ENCODE measurements at places on chromosomes 6 and 20. TPM values are rescaled to one million over a fixed set of nuclear protein-coding genes. Genes with fewer than 3 reads are reported as not detected.

SCRT2 gene
- not detected for polyA plus RNA-seq

C20orf204 gene
- polyA plus RNA-seq: 2.2 TPM

NMBR gene
- polyA plus RNA-seq: 0.16 TPM

HLA-DQB1 gene
- not detected for polyA plus RNA-seq

SUMO4 gene
- polyA plus RNA-seq: not detected

RSPO3 gene
- 26.4 TPM for polyA plus RNA-seq

CCN2 gene
- 17.1 TPM for polyA plus RNA-seq

TREM2 gene
- polyA plus RNA-seq: 0.37 TPM

PREX1 gene
- polyA plus RNA-seq: 19.9 TPM

COL9A1 gene
- polyA plus RNA-seq: 4.7 TPM

PACRG gene
- 2.8 TPM for polyA plus RNA-seq

DNA sequence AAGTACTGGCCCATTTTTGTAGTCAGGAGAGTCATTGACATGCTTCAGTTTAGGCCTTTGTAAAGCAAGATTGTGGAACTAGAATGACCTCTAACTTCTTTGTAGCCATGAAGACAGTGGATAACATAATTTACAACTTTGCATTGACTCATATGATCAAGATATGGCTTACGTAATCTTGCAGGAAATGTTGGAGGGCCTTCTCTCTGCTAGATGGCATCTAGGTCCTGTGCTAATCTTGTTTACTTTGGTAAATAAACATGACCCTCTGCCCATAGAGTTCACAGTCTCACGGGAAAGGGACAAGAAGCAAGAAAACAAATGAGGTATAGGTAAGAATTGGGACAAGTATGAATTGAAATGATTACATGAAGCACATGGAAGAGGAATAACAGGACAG is 355.2 kb upstream of the ARID1B start:
- no peak for DNase-seq

GRCh38 chr20:818001-818664 is 15.4 kb upstream of the FAM110A start:
- DNase-seq: no peak

GRCh38 chr6:43858161-43859153 is 88.4 kb downstream of the VEGFA start:
- no peak for DNase-seq

GRCh38 chr6:130412556-130413290 is 46.9 kb downstream of the TMEM200A start:
- no peak for DNase-seq

DNA sequence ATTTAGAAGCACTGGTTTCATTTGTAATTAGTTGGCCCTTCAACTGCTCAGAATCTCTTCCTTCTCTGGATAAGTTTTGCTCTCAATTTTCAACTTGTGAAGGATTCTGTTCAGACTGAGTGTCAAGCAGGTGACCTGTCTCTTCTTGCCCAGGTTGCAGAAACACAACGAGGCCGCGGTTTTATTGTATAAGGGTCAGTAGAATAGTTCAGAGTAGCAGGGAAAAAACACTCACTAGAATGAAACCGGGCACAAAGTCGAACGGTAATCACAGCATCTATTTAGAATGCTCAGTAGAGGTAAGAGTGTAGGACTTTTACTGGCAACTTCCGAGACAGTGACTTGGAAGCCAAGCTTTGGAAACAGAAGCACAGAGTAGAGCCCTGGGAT is 17.9 kb upstream of the GFOD1 start:
- DNase-seq: no peak

DNA sequence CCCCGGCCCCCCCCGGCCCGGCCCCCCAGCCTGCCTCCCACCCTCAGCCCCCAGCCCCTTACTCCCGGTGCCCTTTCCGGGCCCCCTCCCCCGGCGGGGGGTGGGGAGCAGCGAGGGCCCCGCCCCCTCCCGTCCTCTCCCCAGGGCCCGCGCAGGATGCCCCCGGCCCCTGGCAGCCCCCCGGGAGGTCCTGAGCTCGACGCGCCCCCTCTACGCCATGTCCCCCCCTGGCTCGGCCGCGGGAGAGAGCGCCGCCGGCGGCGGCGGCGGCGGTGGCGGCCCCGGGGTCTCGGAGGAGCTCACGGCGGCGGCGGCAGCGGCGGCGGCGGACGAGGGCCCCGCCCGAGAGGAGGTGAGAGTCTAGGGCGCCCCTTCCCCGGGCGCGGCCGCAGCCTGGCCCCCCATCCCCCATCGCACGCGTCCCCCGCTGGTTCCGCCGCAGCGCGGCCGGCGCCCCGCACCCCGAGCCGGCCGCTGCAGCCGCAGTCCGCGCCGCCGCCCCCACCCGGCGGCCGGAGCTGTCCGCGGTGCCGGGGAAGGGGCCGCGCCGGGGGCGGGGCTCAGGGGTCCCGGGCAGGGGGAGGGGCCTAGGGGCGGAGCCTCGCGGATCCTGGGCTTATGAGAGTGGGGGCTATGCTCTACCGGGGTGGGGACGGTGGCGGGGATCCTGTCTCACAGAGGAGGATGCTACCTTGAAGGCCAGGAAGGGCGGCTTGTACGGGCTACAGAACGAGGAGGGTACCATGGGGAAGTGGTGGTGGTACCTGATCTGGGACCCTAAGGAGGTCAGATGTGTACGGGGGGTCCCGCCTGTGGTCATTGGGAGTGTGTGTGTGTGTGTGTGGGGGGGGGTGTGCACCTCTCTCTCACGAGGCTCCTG is 516 bp downstream of the TMEM151B start:
- no peak for DNase-seq

GRCh38 chr6:38021029-38021428 is 201.5 kb downstream of the ZFAND3 start:
- no peak for DNase-seq

DNA sequence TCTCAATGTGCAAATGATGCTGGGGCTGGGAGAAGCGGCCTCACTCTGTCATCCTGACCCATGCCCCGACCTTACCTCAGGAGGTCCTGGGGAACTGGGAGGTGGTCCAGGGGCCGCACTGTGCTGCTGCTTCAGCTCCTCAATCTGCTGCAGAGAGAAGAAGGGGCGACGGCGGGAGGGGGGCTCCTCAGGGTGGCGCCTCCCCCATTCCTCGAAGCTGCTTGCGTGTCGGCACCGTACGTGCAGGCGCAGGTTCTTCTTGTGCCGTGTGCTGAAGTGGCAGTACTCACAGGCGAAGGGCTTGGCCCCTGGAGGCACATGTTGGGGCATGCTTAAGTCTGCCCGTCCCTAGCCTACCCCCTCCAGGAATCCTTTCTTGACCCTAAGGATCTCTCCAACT is 12.9 kb downstream of the ZNF335 start:
- no peak for DNase-seq

- DNase-seq: no peak
These were observed 588 bp upstream of the NCOA3 start for GRCh38 chr20:47501116-47501481.

- no peak for DNase-seq
These were observed 2.5 kb upstream of the FYN start for GRCh38 chr6:111875741-111876140.

DNA sequence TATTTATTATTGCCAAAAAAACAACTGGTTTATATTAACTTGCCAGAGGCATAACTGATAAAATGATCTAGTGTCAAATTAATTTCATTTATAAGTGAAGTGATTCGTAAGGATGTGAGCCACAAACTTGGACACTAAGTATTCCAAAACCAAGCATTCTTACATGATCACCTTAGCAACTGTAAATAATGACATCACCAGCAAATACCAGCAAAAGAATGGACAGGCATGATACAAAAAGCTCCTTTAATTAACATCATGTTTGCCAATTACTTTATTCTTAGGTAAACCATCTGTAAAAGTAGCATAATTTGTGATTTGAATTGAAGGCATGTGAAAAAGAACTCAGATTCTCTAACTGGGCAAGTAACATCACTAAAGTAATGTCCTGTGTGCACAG is 17.2 kb upstream of the FNDC1 start:
- no peak for DNase-seq

- no peak for DNase-seq
These were observed 41.3 kb upstream of the PLCB4 start for GRCh38 chr20:9027626-9028025.

DNA sequence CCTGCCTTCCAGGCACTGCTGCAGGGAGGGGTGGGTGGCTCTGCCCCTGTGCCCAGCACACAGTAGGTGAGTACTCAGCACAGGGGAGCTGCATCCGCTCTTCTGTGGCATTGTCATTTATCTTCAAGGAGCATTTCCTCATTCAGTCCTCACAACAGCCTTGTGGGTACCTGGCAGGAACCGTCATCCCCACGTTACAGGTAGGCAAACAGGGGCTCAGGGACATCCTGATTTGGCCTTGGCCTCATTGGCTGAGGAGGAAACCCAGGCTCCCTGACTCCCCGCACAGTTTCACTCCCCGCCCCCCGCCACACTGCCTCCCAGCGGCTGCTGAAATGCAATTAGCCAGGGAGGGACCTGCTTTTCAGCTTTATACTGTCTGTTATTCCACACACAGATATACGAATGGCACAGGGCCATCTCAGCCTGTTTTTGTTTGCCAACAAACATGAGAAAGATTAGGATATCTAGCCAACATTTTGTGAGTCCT is 24.2 kb upstream of the PNPLA1 start:
- DNase-seq: no peak

DNA sequence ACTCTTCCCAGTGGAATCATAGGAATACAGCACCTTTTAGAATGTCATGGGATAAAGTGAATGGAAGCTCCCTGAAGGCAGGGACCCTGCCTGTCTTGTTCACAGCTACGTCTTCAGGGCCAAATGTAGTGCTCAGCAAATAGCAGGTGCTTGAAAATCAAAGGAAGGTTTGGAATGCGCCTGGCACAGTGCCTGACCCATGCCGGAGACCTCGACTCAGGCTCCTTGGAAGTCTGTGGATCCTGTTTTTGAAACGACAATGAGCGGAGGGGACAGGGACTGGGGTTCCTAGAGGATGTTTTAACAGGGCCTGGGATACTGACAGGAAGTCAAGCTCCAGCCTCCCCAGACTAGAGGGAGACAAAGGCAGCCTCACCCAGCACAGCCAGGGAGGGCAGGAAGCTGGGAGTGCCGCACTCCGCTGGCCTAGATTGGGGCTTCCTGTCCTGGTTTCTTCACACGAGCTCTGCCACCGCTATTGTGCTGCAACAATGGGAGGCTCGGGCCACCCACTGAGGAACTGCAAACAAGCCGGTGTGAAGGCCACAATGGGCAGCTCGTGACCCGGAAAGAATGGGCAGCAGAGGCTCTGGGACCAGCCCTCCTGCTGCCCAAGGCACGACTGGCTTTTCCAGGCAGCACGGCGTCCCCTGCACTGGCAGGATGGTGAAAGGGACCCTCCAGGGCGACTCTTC is 76.7 kb downstream of the PREX1 start:
- DNase-seq: no peak

- peak; percentile 23 for DNase-seq
These were observed 609 bp downstream of the OGFRL1 start for GRCh38 chr6:71289039-71289801.

All from muscle of arm (tissue), 14 donors.